ENCODE measurements at places on chromosomes 5 and 9.

DNA sequence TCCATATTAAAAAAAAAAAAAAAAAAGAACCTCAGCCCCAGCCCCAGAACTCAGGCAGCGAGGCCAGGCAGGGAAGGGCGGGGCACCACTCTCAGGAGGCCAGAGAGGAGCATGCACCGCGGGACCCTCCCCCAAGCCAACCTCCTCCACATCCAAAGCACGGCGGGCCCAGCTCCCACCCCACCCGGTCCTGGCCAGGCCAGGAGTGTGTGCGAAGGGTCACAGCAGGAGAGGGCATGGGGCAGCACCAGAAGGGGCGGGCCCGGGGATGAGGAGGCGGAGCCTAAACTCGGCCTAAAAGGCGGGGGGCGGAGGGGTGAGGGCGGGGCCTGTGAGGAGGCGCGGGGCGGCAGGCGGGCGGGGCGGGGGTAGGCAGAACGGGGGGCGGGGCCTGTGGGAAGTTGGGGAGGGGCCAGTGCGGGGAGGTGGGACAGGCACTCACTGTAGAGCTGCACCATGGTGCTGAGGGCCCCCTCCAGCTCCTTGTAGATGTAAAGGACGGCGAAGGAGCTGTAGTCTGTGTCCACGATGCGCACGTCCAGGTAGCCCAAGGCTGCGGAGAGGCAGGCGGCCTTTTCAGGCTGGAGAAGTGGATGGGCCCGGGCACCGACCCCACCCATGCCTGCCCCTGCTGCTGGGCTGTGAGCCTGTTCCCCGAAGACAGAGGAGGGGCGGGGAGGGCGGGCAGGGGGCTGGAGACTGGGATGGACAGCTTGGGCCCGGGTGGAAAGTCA, 1.2 kb downstream of the LCN15 start:
- peak; percentile 11 for DNase-seq

DNA sequence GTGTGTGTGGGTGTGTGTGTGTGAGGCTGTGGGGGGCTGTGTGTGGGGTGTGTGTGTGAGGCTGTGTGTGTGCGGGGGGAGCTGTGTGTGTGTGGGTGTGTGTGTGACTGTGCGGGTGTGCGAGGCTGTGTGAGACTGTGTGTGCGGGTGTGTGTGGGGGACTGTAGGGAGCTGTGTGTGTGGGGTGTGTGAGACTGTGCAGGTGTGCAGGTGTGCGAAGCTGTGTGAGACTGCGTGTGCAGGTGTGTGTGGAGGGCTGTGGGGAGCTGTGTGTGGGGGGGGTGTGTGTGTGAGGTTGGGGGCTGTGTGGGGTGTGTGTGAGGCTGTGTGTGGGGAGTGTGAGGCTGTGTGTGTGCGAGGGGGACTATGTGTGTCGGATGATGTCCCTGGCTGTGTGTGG, 23.2 kb downstream of the AHRR start:
- no peak for DNase-seq

DNA sequence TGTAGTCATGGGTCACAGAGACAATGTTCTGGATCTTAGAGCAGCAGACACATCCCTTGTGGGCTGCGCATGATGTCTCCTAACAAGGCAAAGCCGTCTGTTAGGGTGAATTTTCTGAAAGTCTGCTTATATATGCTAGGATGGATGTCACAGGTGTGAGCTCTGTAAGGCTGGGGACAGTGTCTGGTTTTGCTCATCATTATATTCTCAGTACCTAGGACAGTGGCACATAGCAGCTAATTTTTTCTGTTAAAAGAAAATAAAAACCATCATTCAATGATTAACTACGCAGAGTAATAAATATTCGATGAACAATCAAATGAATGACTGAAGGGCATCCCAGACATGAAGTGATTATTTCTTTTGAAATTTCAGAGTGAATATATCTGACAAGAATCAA, 52.9 kb upstream of the FAM169A start:
- no peak for DNase-seq

- no peak for DNase-seq
These were observed 51.6 kb upstream of the SARDH start for GRCh38 chr9:133789778-133790177.

DNA sequence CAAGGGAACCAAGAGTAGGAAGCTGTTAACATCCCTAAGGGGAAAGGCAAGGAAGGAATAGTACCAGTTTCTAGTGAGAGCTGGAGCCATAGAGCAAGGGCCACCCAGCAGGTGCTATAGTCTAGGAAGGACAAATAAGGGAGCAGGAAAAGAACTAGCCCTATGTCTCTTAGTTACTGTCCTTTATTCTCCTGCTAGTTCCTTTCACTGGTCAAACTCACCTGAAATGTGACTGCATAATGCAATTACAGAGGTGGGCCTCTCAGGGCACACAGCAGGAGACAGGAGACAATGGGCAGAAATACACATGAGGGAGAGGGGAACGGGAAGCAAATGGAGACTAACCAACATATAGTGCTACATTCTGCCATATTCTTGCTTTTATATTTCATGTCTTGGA, 26.7 kb upstream of the FRMPD1 start:
- no peak for DNase-seq

GRCh38 chr5:64767959-64768357, 533 bp downstream of the SREK1IP1 start:
- DNase-seq = no peak

DNA sequence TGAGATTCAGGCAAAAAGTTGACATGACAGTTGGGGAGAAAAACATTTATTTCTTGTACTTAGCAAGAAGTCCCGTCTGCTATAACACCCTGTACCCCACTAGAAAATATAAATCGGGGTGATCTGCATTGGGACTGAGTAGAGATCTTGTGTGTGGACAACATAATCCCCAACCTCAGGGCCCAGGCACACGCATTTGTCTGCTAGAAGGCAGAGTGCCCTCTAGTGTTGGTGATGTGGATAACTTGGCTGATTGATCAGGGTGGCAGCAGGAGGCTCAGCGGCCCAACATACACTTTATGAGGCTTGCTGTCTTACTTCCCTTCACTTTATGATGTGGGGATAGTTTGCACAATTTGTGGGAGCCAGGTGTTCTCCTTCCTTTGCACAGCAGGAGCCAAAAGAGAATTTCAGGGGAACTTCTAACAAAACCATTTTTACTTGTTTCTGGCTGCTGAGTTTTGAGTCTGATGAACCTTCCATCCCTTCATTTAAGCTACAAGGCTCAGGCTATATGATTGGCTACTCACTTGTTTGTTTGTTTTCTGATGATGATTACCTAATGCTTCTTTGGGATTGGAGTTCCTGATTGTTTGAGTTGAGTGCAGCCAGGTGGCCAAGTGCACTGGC, 263.2 kb downstream of the DMAC1 start:
- no peak for DNase-seq

DNA sequence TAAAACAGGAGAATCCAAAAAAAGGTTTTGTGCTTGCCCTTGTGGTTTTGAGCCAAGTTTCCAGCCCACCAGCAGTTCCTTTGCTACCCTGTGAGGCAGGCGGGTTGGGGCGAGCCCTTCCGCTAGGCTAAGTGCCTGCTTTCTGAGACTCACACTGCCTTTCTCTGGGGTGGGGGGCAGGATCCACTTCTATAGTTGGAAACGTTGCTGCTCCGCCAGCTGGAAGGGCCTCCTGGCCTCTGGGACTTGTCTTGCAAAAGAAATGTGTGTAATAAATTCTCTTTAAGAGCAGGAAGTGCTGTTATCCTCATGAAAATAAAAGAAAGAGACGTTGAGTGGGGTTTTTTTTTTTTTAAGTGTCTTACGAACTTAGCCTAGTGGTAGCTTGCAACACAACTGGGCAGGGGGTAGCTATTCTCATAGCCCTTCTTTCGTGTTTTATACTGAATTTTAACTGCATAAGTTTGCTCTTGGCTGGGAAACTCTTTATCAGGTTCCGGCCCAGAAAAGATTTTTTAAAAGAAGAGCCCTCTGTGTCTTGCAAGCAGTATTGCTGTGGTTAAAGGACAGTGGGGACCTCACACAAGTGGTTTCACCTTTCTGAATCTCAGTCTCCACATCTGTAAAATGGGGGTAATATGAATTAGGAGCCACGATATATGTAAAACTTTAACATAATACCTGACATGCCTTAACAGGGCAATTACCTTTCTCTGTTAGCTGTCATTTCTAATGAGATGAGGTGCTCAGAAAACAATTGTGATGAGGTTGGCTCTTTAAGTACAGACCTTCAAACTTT, 19.8 kb downstream of the JADE2 start:
- peak; percentile 23 for DNase-seq

- peak; percentile 38 for DNase-seq
These were observed 40.1 kb downstream of the IQGAP2 start for GRCh38 chr5:76443066-76443800.

DNA sequence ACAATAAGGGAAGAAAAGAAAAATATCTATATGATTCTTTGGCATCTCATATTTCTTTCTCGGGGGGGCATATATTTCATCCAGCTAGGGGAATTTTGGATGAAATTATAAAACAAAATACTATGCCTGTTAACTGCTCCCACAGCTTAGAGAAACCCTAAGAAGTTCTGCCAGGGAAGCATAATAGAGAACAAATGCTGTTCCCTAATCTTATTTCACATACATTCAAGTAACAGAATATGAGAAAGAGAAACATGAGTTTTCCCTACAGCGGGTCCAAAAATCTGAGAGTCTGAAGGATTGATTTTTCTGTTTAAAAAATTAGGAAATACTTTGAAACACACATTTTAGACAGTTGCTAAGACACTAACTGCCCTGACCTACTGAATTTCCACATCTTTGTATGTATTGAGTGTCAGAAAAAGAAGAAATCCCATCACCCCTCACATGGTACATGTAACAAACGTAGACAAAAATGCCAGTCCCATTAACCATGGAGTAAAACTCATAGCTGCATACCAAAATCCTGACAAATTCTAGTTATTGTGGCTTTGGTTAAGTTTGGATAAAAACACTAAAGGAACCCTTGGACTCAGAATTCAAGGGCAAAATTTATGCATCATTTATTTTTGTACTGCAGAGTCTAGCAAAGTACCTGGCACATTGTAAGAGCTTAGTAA, 620.2 kb upstream of the DMAC1 start:
- no peak for DNase-seq

DNA sequence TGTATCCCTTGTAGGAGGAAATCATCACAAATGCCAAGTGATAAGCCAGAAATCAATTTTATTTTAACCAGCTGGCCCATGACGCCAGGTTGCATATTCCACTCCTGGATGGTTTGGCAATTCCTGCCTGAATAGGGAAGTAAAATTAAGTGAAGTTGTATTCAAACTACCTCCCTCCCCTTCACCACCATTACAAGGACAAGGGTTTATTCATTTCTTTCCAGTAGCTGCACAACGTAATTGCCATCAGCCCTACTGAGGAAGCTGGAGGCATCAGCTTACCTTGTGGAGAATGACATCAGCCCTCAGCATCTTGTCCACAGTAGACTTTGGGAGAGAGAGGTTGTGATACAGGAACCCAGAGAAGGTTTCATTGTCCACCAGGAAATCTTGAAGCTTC, 66.6 kb downstream of the ABCA1 start:
- no peak for DNase-seq

DNA sequence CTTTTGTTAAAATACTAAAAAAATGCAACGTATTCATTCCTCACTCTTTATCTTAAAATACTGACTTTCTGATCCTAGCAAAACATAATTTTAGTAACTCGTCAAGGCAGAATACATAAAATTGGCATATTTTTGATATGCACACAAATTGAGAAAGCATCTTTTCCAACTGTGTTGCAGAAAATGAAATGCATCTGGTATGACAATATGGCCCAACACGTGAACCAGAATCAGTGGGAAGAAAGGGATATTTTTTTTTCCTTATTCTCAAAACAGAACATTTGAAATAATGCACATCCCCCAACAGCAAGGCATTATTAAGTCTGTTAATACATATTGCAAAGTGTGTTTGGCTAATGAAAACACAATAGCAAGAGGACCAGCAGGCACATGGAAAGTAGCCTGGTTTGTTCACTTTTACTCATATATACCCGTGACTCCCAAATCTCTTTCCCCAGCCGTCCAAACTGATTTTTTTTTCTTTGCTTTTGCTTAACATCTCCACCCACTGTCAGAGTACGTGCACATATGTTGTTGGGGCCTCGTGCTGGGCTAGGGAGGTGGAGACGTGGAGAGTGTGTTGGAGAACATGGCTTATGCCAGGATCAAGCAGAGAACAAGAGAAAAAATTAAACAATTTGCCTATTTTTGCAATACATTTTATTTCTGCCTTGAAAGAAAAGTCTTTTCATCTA, 4.3 kb downstream of the MCTP1 start:
- DNase-seq = peak; percentile 4

- DNase-seq = no peak
These were observed 480 bp upstream of the TXNDC8 start for GRCh38 chr9:110338143-110338542.

DNA sequence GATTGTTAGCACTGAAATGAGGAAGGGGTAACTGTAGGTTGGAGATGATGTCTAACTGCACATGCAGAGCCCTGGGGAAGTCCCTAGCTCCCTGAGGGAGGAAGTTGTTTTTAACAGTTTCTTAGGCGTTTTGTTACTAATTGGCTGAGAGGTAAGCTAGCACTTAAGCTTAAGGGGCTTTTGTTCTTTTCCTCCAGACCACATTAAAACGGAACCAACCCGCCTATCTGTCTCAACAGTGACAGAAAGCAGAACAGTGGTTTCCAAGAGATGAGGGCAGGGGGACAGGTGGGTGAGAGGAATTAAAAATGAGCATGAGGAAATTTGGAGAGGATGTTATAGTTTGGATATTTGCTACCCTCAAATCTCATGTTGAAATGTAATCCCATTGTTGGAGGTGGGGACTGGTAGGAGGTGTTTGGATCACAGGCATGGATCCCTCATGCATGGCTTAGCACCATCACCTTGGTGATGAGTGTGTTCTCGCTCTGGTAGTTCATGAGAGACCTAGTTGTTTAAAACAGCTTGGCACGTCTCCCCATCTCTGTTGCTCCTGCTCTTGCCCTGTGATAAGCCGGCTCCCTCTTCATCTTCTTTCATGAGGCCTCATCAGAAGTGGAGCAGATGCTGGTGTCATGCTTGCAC, 38.9 kb downstream of the LYRM7 start:
- DNase-seq = peak; percentile 43

GRCh38 chr5:65100911-65101631, 332.3 kb downstream of the CWC27 start:
- peak; percentile 31 for DNase-seq

GRCh38 chr5:6464441-6464840, 15.8 kb downstream of the UBE2QL1 start:
- DNase-seq = no peak

GRCh38 chr5:94157704-94158539, 416.5 kb upstream of the POU5F2 start:
- DNase-seq = no peak

DNA sequence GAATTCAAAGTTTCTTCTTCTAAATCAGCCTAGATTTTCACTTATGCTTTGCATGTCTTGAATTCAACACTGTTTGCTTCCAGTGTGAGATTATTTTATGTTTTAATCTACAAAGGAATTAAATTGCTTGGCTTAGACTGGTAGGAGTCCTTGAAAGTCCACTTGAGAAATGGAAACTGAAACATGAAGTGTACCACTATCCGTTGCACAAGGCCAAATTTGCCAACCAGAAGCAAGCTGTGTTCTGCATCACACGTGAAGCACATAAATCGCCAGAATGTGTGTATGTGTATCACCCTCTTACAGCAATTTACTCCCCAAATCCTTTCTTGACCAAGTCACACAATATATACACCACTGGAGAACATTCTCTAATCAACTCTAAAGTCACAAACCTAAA, 10.3 kb downstream of the SEMA6A start:
- DNase-seq = no peak

GRCh38 chr5:83377131-83377865, 94.2 kb upstream of the VCAN start:
- DNase-seq = peak; percentile 23

GRCh38 chr9:36956908-36957307, 77.2 kb downstream of the PAX5 start:
- DNase-seq = no peak

Measured in brain (organoid and tissue), 16 donors.